ENCODE measurements at places on chromosomes 7 and 10.

DNA sequence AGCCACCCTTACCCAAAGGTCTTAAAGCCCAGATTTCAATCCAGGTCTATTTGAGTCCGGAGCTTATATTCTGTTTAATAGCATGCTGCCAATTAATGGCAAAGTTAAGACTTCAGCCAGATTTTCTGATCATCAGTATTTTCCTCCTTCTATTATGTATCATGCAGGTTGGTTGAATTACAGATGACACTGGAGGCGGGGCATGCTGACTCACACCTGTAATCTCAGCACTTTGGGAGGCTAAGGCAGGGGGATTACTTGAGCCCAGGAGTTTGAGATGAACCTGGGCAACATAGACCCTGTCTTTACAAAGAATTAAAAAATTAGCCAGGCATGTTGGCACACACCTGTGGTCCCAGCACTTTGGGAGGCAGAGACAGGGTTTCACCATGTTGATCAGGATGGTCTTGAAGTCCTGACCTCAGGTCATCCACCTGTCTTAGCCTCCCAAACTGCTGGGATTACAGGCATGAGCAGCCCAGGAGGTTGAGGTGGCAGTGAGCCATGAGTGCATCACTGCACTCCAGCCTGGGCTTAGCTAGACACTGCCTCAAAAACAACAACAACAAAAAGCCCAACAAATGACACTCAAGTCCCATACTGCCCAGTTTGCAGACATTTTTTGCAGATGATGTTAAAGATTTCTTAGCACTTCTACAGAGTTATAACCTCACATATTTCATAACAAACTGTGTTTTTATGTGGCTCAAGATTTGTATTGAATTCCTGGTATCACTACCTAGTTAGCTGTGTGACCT lies 62.5 kb downstream of the MCU start:
- no peak for DNase-seq

- no peak for DNase-seq
Measured at GRCh38 chr7:81446212-81446611, 323.6 kb downstream of the HGF start.

GRCh38 chr10:93199191-93199751 lies 125.6 kb downstream of the CYP26A1 start:
- no peak for DNase-seq

DNA sequence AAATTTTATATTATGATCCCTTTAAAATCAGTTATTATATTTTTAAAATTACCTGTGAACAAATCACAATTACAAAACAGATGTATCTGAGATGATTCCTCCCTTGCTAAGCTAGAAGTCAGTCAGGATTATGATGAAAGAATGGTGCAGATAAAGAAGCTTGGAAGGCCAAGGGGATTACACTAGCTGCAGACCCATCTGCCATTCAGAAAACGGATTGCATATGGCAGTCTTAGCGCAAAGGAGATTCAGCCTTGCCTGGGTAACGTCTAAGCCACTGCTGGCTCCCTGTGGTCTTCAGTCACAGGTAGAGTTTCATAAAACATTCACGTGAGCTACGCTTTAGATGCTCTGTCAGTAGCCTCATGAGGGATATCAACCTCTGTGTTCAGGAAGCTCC lies 222.2 kb downstream of the POU6F2 start:
- no peak for DNase-seq

GRCh38 chr7:2955269-2955668 lies 88.4 kb downstream of the CARD11 start:
- peak; percentile 3 for DNase-seq

- no peak for DNase-seq
Measured at GRCh38 chr7:96837593-96837992, 127.9 kb upstream of the SEM1 start.

DNA sequence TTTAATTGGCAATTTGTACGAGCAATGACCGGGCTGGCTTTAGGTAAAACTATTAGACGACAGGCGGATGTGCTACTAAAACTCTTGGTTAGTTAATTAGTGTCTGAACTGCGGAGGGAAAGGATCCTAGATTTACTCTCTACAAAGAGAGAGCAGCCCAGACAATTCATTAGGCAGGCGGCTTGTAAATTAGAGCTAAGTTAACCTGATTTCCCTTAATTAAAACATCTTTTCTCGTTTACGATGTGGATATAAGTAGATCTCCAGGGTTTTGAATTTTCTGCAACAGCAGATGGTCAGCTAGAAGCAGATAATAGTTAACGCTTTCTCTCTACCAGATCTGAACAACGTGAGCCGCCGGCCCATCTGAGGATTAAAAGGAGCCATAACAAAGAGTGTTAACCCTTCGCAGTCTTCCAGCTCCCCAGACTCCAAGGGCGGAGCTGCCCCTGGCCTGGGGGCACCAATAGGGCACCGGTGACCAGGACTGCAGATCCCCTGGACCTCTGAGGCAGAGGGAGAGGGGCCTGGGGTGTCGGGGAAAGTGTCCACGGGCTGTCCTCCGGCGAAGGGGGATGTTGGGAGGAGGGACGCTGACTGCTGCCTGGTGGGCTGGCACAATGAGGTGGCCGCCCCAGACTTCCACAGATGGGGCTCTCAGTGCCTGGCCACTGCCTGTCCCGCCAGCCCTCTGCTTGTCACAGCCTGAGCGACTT lies 6.3 kb upstream of the UNCX start:
- DNase-seq = peak; percentile 29

- no peak for DNase-seq
Measured at GRCh38 chr7:148793590-148793989, 90.5 kb downstream of the EZH2 start.

GRCh38 chr7:1521456-1521855 lies 9.0 kb upstream of the MAFK start:
- no peak for DNase-seq

DNA sequence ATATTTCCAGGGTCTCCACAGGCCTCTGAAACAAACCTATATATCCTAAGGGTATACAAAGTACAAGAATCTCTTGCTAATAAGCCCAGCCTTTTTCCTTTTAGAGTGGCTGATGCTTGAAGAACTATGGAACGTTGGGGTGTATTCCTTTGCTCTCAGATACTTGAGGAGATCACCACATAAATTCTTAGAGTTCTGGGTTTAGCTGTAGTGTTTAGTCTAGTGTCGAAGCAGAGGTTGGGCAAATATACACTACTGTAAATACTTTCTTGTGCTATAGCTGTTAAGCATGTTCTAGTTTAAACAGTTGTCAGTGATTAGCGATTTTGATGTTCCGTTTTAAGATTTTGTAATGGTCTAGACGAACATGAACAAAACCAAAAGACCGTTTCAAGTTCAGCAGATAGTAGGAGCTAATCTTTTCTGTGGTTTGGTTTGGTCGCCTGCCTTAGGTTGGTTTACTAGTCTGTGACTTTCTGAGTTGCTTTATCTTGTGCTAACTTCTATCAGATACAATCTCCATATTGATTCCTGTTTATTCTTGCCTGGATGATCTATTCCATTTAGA lies 229.6 kb downstream of the NSUN6 start:
- DNase-seq = no peak

DNA sequence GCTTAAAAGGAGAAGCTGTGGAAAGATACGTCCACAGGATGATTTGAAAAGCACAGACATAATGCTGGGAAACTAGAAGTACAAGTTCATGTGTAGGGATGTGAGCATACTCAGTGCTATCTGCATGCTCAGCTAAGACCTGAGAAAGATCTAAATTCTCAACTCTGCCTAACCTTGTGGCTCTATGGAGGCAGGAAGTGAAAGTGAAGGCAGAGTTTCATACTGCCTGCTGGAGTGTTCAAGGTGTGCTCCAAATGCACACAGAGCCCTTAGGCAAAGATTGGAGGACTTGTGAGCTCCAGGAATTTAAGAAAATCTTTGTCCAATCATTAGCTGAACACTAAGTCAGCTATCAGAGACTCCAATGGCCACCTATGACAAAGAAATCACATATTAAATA lies 190.9 kb downstream of the RNLS start:
- no peak for DNase-seq

DNA sequence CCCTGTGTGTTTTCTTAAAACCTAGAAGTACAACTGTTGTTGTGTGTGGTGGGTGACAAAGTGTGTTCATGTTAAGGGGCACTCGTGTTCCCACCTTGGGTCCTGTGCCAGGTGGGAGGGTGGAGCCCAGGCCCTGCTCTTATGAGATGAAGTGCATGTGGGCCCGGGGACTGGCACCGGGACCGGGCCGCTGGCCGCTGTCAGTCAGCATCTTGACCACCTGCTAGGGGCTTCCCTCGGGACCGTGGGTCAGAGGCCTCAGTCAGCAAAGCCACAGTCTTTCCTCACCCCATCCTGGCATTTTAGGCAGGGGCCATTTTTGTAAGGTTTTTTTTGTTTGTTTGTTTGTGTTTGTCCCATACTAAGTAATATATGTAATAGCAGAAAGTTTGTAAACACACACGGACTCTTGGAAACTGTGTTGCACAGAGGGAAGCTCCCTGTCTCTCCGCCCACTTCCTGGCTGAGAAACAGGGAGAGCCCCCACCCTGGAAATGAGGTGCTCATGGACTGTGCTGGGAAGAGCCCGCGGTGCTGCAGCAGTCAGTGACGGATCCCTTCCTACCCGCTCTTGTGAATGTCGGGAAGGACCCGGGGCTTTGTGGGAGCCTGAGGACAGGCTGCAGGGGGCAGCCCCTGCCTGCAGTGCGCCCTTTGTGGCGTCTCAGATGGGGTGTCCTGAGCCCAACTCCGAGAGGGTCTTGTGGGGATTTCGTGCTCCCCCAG lies 13.4 kb downstream of the AGAP3 start:
- DNase-seq = no peak

DNA sequence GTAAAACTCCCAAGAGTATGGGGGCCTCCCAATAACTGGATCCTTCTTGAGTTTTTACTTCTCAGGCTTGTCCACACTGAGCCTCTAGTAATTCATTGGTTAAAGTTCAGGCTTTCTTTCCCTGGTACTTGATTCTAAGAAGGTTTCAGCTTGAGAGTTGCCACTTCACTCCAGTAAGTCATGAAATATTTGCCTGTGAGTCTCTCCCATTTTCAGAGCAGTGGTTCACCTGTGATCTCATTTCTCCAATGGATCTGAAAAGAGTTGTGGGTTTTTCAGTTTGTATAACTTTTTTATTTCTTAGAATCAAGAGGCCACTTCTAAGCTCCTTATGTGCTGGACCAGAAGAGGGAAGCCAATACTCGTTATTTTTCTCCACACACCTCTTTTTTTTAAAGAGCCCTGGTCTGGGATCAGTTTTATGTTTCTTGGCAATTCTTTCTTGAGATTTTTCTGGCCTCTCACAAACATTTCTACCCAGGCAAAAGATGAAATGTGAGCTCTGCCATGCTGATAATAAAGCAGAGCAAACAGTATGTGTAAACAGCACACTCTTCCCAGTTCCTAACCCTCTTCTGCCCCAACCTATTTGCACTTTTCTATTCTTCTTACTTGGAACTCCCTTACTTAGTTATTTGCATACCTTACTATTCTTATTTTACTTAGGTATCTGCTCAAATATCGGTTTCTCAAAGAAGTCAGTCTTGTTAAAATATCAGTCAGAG lies 983.4 kb downstream of the CCSER2 start:
- DNase-seq = no peak
